ENCODE measurements at places on chromosomes 7 and 10.

DNA sequence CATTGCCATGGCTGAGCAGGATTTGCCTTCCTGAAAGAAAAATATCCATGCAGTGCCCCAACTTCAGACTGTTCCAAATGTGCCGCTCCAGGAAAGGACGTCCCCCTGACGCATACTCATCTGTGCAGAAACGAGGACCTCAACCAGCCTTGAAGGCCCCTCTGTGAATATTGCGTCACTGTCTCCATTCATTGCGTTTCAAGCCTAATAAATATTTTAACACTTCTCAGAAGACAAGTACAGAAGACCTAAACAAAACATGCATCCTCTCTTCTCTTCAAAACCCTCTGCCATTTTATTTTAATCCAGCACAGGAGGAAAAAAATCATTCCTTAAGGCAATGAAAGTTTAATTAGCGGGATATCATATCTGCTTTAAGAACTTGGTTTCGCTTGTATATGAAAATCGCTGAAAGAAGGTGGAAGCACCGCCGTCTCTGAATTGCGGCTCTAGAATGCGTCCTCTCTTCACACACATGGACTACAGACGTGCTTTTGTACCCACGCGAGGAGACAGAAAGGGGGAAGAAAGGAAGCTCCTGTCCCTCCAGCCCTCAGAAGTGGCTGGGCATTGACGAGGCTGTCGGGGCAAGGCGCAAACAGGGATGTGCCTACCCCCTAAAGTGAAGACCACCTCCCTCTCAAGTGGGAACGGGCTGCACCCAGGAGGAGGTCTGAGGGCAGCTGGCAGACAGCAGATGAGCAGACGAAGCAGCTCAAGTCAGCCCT, 36.8 kb downstream of the RGS10 start:
- DNase-seq = no peak

GRCh38 chr10:53699231-53699630, 926.6 kb upstream of the MBL2 start:
- no peak for DNase-seq

- DNase-seq = no peak
Measured at GRCh38 chr10:3397231-3397630, 224.6 kb upstream of the PITRM1 start.

DNA sequence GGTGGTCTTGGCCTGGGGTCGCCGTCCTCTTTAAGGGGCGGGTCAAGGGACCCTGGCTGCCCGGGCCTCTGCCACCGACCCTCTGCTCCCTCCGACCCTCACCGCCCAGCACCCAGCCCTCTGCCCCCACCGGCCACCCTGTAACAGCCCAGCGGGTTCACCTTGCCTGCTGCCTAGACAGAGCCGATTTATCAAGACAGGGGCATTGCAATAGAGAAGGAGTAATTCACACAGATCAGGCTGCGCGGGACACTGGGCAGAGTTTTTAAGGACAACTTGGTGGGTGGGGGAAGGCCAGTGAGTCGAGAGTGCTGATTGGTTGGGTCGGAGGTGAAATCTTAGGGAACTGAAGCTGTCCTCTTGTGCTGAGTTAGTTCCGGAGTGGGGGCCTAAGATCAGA, 779 bp upstream of the ADCK2 start:
- no peak for DNase-seq

- DNase-seq = no peak
Measured at GRCh38 chr7:761631-762030, 34.5 kb upstream of the PRKAR1B start.

GRCh38 chr10:16792675-16793074, 24.5 kb downstream of the RSU1 start:
- DNase-seq = no peak

DNA sequence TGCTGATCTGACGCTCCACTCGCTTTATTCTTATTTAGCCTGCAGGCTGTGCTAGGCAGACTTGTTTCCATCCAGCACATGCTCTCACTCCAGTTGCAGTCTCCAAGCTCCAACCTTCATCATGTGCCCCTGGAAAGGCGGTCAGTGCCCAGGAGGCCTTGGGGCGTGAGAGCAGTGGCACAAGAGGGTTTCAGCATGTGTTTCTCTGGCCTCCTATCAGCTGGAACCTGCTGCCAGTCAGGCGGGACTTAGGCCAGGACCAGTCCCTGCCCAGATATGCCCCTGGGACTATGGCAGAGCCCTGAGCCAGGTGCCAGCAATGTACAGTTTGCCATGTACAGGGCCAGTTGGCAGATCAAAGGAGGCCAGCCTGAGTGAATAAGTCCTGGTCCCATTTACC, 330.2 kb upstream of the FZD1 start:
- DNase-seq = no peak

- DNase-seq = no peak
Measured at GRCh38 chr10:131130025-131130424, 181.5 kb downstream of the TCERG1L start.

- DNase-seq = peak; percentile 26
Measured at GRCh38 chr10:97865488-97865887, 15.8 kb downstream of the GOLGA7B start.

- no peak for DNase-seq
Measured at GRCh38 chr7:132112657-132113056, 463.6 kb downstream of the PLXNA4 start.

GRCh38 chr10:65628493-65629139, 1297.2 kb upstream of the LRRTM3 start:
- DNase-seq = no peak

- no peak for DNase-seq
Measured at GRCh38 chr7:65832281-65832680, 40.6 kb upstream of the VKORC1L1 start.

GRCh38 chr10:123645615-123646014, 20.5 kb upstream of the GPR26 start:
- DNase-seq = no peak

GRCh38 chr10:117351996-117352395, 23.2 kb downstream of the PDZD8 start:
- no peak for DNase-seq

DNA sequence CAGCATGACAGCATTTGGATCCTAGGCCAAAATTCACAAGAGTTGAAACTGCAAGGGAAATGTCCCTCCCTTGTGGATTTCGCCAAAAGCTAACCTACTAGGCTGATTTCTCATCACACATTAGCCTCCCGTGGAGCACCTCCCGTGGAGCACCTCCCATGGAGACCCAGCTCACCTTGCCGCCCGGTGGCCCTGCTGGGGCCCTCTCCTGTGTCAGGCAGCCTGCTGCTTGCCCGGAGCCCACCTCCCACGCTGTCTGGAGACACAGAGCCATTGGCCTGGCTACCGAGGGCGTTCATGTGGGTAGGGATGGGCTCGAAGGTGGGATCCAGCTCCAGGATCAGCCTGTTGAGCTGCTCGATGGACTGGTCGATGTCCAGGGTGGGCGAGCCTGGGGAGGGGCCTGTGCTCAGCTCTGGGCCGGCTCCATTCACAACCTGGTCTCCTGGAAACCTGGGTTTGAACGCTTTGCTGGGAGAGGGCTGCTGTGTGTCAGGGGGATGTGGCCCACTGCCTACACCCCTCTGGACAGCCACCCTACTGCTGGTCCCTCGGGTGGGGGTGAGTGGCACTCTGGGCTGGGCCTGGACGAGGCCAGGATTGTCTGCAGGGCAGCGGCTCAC, 213.6 kb downstream of the TNS3 start:
- DNase-seq = no peak

GRCh38 chr10:4672201-4672600, 153.8 kb upstream of the AKR1E2 start:
- no peak for DNase-seq

- no peak for DNase-seq
Measured at GRCh38 chr10:5720182-5720581, 35.5 kb downstream of the TASOR2 start.

DNA sequence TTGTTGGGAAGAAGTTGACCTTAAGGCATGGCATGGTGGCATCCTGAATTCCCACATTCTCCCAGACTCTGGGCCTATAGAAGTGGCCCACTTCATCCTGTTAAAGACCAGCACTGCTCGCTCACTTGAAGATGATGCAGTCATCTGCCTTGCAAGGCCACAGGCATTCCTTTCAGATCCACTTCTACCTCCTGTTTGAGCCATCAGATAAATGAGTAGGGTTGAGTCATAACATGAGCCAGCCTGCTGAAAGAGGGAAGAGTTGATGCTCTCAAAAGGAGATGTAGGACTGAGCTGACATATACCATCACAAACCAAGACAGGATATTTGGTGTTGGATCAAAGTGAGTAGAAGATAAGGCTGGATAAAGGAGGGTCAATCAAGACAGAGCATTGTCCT, 1.5 kb upstream of the EBLN1 start:
- DNase-seq = no peak

DNA sequence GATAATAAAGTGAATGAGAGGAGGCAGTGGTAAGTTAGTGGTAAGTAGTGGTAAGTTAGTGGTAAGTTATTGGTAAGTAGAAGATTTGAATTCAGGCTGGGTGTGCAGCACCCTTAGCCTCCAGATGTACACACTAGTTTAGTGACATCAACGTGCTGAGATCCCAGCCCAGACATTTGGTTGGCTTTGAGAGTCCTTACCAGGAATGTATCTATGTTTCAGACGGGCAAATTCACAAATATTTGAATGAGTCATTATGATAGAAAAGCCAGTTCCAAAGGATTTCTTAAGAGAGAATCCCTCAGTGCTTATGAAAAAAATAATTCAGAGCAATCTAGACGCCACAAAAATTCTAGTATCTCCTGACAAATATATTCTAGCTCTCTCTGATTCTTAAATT, 70.0 kb downstream of the ARL4A start:
- peak; percentile 35 for DNase-seq

- no peak for DNase-seq
Measured at GRCh38 chr7:76232698-76233097, 31.0 kb downstream of the SRRM3 start.

DNA sequence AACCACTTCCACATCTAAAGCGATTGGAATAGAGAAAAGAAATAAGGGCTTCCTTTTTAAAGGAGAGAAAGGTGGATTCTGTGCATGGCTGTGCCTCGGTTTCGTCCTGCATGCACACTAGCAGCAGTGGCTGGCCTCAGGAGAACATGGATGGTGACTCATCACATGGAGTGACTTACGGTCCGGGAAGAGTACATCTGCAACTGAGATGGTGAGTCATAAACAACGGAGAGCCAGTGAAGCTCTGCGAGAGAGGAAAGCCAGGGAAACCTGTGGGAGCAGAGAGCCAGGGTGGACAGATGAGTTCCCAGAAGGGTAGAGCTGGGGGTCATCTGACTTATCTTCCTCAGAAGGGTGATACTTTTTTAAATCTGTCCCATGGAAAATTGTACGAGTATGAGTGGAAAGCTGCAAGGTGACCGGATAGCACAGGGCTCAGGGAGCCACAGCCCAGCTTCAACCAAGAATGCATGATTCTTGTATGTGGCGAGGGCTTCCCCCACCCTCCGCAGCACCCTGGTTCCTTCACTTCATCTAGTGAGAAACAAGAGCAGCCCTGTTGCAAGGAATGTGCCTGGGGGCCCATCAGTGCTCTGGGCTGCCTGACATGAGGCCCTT, 259.1 kb downstream of the KLF6 start:
- peak; percentile 76 for DNase-seq

DNA sequence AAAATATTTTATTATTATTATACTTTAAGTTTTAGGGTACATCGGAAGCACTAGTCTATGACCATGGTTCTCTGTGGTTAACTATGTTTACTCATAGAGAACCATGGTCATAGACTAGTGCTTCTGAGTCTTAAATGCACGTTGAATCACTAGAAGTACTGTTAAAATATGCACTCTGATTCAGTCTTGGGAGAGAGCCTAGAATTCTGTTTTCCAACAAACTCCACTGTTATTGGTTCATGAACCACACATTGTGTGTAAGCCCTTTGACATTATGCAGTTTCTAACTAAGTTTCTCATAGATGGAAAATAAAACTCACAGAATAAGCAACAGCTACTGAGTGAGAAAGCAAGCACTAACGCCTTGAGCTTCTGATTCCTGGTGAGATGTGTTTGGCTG, 1120.6 kb downstream of the SORCS1 start:
- no peak for DNase-seq

- DNase-seq = no peak
Measured at GRCh38 chr7:103379270-103379975, 32.0 kb downstream of the PSMC2 start.

DNA sequence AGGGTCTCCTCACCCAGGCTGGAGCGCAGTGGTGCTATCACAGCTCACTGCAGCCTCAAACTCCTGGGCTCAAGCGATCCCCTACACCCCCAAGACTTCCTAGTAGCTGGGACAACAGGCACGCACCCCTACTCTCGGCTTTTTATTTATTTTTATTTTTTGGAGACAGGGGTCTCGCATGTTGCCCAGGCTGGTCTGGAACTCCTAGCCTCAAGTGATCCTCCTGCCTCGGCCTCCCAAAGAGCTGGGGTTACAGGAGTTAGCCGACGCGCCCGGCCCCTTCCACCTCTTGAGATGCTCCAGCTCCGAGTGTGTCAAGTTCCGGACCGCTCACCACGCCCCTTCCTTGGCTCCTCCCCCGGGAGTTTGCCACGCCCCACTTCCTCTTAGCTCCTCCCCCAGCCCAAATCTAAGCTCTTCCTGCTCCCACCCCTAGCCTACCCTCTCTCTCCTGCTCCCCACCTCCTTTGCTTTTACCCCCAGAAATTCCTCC, 6.3 kb downstream of the NAT16 start:
- DNase-seq = peak; percentile 93

GRCh38 chr7:92875173-92875572, 38.8 kb upstream of the CDK6 start:
- DNase-seq = no peak

DNA sequence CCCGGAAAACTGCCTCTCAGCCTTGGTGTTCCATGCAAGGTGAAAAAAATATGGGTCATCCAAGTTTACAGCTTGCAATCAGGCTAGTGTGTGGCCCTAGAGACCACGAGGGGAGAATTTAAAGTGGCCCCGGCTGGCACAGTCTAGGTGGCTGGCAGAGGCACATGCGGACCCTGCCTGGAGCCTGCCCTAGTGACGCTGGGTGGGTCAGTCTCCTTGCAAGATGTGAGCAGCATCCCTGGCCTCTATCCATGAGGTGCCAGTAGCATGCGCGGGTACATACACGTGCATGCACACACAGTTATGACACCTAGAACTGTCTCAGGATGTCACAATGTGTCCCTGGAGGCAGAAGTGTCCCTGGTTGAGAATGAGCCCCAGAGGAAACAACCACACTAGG, 22.4 kb upstream of the ZNF716 start:
- no peak for DNase-seq

GRCh38 chr7:33233659-33234058, 104.3 kb downstream of the BBS9 start:
- no peak for DNase-seq
